ENCODE measurements at places on chromosomes 5 and 9. TPM values are rescaled to one million over a fixed set of nuclear protein-coding genes. Genes with fewer than 3 reads are reported as not detected.

GRCh38 chr5:157766902-157767301 is 23.4 kb downstream of the LSM11 start:
- DNase-seq = no peak

GRCh38 chr5:72138943-72139521 is 31.8 kb downstream of the MAP1B start:
- peak; percentile 6 for DNase-seq

The C5orf58 gene
- not detected for total RNA-seq

DNA sequence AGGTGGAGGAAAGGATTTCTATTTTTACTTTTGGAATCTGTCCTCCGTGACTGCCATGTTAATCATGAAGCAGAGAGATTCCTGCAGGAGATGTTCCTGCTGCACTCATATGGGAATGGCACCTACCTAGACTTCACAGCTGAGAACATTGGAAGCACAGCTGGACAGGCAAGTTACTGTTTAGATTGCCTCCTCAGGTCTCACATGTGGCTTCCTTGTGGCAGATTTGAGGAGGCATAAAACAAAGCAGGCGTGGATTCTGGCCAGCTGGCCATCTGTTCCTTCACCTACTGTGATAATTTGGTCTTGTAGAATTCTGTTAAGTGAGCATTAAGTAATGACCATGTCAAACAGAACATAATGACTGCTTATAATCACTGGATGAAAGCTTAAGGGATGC is 193.4 kb downstream of the EDIL3 start:
- DNase-seq = no peak

DNA sequence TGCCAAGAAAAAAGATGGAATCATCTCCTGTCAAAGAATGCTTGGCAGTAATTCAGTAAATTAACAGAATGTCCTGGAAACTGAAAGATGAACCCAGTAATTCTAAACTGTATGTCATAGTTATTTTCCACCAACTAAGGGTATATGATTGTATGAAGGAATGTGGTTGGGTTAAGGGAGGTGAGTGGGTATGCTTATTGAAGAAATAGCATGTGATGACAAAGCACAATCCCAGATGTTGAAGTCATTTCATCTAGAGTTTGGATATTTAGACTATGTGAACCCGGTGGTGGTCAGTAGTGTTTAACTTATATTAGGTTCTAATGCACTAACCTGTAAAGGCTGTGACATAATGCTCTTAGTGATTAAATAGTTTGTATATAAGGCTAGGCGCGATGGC is 87.3 kb downstream of the CDKN2A start:
- DNase-seq = no peak

The OR1J1 gene
- not detected for total RNA-seq

The FGF1 gene
- total RNA-seq = not detected

- peak; percentile 66 for DNase-seq
Measured at GRCh38 chr5:140239939-140240700, 62.8 kb downstream of the PFDN1 start.

DNA sequence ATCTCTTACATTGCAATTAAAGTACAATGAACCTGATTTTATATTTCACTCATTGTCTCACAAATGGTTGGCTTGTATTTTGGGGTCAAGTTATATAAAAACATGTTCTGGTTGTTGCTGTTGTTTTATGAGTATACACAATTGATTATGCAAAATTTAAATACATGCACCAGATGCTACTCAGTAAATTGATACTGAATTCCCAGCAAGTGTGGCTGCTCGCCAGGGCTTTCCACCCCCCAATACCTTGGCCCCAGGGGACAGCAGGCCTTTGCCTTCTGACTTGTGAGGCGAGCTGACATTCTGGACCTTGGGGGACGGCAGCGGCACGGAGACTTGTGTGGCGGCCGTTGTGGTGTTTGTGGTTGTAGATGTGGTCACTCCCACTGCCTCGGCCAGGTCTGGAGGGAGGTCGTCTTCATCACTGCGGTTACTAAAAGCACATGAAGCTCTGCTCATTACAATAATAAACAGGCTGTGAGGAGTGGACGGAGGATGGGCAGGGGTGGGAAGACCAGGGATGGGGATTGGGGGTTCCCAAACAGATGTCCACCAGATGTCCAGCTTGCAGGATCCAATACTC is 27.0 kb upstream of the FRRS1L start:
- DNase-seq = no peak

The MED22 gene
- total RNA-seq = 42.3 TPM

- DNase-seq = no peak
Measured at GRCh38 chr5:44646016-44646415, 162.7 kb upstream of the MRPS30 start.

GRCh38 chr5:10500669-10501068 is 59.0 kb downstream of the ROPN1L start:
- DNase-seq = no peak

The C9 gene
- not detected for total RNA-seq

- DNase-seq = no peak
Measured at GRCh38 chr9:8703904-8704303, 904.3 kb upstream of the DMAC1 start.

All from activated naive CD8-positive, alpha-beta T cell treated with anti-CD3 and anti-CD28 coated beads for 36 hours (primary cell).